ENCODE measurements at places on chromosomes 4 and X. TPM values are rescaled to one million over a fixed set of nuclear protein-coding genes. Genes with fewer than 3 reads are reported as not detected.

CASK gene
- 57.9 TPM for total RNA-seq

PAGE2 gene
- total RNA-seq: not detected

WAS gene
- total RNA-seq: 0.28 TPM

TEX13D gene
- total RNA-seq: not detected

ATP2B3 gene
- total RNA-seq: not detected
